ENCODE measurements at places on chromosomes 5 and 9.

- no peak for DNase-seq
Measured at GRCh38 chr9:81560851-81561732, 128.3 kb downstream of the TLE1 start.

DNA sequence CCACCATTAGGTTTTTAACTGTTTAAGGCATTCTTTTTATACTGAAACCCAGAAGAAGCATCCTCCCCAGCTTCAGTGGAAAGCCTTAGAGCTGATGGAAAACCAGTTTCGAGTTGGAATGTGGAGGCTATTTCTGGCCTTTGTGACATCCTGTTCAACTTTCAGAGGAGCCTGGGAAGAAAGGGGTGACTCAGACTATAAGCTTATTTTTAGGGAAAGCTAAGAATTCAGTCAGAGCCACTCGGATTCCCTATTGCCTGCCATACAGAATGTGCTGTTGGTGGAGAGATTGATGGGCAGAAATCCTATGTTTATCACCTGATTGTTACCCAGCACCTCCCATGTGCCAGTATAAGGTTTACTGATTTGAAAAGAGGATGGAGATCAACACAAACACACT is 19.8 kb downstream of the PALM2AKAP2 start:
- DNase-seq = no peak

DNA sequence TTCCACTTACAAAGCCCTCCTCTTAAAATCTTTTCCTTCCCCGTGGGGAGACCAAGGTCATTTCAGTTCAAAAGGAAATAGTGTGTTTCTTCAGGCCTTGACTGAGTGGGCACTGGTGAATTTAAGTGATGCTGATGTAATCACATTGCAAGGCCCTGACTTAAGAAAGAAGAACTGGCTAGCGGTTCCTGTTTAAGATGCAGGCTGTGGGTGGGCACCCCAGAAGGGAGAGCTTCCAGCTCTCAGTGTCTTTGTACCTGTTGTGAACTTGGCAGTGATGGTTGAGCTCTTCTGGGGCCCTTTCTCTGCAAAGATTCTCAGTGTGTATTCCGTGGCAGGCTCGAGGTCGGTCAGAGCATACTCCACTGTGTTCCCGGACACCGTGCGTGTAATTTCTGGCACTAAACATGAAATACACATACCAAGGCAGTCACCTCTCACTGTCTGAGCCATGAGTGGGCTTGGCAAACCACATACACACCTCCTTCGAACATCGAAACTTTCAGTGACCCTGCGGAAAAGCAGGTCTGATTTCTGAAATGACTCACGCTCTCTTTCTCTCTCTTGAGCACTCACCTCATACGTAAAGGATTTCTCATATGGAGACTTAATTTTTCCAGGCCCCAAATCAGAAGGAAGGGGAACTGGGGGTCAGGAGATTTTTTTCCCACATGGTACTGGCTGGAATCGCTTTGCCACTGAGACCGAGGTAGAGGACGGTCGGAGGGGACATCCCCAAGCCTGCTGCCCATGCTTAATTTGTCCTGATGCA is 81.9 kb downstream of the TNC start:
- DNase-seq = no peak

GRCh38 chr9:132230605-132231004 is 68.7 kb downstream of the NTNG2 start:
- DNase-seq = no peak

DNA sequence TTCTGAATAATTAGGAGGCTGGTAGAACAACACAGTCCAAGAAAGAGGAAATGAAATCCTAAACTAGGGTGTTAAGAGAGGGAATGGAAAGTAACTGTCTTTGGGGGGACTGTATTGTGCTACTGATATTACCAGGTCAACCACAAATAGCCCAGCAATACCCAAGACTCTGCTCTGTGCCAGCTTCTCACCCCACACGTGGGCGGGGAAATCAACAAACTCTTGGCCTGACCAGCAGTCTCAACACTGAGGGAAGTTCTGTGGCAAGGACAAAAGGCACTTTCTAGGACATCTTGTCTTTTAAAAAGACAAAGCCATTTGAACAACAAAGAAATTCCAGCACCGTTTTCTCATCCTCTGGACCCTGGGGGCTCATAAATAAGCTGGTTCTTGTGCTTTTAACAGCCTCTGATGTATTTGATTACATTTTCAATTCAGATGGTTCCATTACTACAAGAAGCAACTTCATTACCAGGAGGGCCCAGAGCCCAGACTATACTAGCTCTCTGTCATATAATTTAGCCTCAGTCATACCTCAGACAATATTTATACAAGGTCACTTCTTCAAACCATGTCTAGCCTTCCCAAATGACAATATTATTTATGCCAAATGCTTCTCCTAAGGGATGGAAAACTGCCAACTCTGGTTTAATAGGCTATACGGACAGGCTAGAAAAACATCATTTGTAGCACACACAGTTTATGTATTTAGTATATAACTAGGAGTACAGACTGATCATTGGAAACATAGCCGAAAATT is 297.8 kb downstream of the CWC27 start:
- DNase-seq = no peak

DNA sequence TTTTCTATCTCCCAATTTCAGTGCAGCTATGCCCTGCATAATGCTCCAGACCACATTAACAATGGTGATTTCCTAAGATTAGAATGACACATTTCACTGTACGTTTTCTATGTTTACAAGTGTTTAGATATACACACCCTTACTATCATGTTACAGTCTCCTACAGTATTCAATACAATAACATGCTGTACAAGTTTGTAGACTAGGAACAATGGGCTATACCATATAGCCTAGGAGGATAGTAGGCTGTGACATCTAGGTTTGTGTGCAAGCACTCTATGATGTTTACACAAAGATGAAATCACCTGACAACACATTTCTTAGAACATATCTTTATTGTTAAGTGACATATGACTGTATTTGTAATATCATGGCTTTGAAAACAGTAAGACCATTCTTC is 1435.6 kb upstream of the NUDT12 start:
- no peak for DNase-seq

GRCh38 chr9:2291980-2292704 is 277.0 kb downstream of the SMARCA2 start:
- DNase-seq = no peak

DNA sequence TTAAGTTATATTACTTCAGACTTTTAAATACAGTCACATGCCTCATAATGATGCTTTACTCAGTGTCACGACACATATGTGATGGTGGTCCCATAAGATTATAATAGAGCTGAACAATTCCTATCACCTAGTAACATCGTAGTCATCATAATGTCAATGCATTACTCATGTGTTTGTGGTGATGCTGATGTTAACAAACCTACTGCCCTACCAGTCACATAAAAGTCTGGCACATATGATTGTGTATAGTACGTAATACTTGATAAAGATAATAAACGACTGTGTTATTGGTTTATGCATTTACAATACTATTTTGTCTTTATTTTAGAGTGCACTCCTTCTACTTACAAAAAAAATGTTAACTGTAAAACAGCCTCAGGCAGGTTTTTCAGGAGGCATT is 103.7 kb downstream of the PAM start:
- DNase-seq = no peak

- DNase-seq = no peak
Measured at GRCh38 chr5:55988979-55989638, 5.7 kb downstream of the IL6ST start.

DNA sequence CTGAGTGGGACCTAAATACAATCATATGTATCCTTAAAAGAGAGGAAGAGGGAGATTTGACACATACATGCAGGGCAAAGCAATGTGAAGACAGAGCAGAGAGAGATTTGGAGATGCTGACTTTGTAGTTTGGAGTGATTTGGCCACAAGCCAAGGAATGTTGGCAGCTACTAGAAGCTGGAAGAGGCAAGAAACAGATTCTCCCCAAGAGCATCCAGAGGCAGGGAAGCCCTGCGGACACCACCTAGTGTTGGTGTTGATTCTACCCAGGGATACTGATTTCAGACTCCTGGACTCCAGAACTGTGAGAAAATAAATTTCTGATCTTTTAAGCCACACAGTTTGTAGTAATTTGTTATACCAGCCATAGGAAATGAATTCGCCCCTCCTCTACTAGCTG is 64.9 kb upstream of the OSMR start:
- DNase-seq = no peak

DNA sequence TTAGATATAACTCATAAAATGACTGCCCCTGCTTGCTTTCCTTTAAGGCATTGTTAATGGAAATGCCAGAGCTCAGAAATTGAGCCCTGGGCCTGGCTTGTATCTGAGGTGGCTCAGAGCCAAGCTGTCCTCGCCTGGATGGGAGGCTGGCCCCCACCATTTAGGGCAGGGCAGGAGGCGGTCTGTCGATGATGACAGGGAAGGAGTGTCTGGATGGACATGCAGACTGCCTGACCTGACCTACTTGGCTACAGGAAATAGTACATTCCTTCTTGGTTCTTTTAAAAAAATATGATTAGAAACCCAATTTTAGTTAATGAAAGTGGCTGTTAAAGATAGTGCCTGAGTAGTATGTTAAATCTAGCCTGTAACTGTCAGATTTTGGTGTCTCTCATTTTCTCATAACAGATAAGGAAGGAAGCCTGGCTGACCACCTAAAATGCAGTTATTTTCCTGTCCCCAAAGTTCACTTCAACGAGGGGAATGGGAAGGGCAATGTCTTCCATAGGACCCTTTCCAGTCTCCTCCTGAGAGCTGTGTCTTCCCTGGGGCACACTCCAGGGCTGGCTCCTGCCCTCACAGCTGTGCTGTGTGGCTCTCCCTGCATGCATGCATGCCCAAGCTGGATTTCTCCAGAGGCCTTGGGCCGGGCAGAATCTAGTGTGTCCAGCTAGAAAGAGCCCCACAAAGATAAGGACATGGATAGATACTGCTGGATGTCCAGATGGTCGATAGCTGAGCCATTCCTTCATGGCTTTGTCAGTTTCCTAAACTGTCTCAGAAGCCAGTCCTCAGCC is 42.3 kb downstream of the MACROH2A1 start:
- no peak for DNase-seq

DNA sequence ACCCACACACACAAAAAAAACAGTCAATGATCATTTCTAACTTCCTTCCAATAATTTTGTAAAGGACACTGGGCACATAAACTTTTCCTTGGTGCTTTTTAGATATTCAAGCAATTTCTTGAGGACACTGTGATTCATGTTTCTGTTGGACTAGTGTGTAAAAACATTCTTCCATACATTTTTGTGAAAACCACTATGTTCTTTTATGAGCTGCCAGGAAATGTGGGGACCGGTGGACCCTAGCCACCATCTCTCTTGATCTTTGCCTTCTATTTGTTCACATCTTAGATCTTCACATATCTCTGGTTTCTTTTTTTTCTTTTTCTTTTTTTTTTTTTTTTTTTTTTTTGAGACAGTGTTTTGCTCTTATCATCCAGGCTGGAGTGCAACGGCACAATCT is 287.4 kb downstream of the GLIS3 start:
- no peak for DNase-seq

DNA sequence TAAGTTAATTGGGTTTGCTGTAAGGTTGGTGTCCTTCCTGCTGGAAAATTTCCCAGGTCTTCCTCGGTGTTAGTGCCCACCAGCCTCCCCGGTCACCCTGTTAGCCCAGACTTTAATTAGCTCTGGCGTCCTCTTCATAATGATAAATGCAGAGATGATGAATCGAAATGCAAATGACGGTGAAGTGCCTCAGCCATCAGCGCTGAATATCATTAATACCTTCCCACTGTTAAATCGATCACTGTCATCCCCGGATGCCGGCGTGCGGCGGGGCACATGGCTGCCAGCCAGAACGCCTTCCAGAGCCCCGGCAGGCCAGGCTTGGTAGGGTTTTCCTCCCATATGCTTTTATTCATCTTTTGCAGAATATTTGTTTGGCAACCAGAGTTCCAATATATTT is 204.5 kb downstream of the IRX2 start:
- DNase-seq = no peak

- DNase-seq = no peak
Measured at GRCh38 chr5:127762412-127762811, 59.2 kb downstream of the CCDC192 start.

GRCh38 chr9:16668734-16669295 is 201.7 kb downstream of the BNC2 start:
- DNase-seq = no peak

GRCh38 chr9:14183001-14183400 is 130.9 kb downstream of the NFIB start:
- DNase-seq = no peak

GRCh38 chr5:132557478-132558172 is 848 bp downstream of the RAD50 start:
- peak; percentile 30 for DNase-seq

GRCh38 chr9:108761655-108762347 is 94.0 kb downstream of the ACTL7B start:
- DNase-seq = no peak

DNA sequence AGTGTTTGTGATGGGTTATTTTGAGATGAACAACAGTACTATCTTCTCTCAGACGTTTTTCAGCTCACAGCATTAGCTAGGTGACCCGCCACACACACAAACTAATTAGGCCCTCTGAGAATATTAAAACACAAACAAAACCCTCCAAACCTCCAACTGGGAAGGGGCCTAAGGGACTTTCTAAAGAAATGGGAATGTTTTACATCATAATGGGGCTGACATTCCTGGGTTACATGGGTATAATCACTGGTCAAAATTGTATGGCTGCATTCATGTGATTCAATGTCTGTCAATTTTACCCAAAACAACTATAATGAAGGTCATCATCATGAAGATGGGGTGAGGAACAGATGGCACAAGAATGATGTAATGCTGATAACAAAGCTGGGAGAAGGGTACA is 59.6 kb downstream of the SPTLC1 start:
- DNase-seq = no peak

GRCh38 chr5:138942861-138943260 is 67.7 kb upstream of the LRRTM2 start:
- DNase-seq = no peak

DNA sequence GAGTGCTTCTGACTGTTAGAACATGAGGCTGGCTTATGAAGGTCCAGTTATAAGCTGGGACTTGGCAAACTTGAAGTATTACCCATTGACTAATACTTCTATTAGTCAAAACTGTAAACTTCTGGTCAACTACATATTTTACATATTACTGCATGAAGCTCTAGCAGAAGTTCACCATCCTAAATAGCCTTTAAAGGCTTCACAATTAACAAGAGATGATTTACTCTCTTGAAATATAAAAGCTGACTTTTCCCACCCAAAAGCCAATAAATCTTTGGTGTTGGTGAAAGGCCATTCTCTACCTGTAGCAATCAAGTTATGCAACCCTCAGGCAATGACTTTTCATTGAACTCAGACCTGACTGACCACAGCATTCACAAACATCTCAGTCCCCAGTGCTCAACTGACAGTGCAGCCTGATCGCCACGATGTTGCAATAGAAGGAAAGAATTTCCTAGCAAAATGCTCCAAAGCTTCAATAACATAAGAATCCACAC is 345.6 kb downstream of the EBF1 start:
- DNase-seq = no peak

Measured in activated naive CD4-positive, alpha-beta T cell treated with anti-CD3 and anti-CD28 coated beads, Interleukin-2, amount 50 U/mL, for 16 hours (primary cell).